ENCODE measurements at places on chromosomes 7 and 10.

DNA sequence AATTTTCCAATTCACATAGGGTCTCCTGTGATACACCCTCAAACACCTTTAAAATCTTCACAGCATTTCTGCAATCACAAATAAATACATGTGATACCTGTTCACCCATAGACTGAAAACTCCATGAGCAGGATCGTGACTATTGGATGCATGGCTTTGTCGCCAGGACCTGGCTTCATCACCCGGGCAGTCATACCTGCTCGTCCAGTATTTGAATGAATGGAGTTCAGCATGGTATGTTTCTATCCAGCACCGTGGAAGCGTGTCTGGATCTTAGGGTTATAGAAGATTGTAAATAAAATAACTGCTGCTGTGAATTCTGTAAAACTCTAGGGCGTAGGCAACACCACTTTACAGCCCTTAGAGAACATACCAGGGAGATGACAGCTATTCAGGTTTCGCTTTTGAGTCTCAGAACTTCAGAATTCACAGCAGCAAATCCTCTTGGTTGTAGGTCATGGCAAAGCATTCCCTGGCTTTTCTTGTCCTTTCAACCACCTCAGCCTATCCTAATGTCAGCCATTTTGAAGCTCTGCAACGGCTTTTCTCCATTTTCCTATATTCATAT, 47.4 kb upstream of the USP6NL start:
- DNase-seq, result no peak

- DNase-seq, result no peak
Observed at GRCh38 chr7:50138101-50138500, 45.1 kb upstream of the ZPBP start.

- DNase-seq, result no peak
Observed at GRCh38 chr7:69989551-69989950, 391.3 kb downstream of the AUTS2 start.

DNA sequence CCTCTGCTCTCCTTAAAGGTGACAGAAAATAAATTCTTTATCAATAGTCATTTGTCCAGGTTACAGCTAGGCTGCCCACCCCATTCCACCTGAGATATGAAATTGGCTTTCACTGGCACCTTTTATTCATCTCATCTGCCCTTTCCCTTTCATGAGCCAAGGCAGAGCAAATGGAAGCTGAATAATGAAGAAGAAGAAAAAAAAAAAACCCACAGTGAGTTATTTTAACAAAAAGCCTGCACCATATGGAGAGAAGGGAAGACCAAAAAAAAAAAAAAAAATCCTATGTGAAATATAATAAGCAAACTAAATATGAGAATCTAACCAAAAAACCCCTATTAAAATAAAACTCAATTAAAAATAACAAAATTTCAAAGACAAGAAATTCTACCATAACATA, 59.2 kb downstream of the CHCHD3 start:
- DNase-seq, result no peak

GRCh38 chr10:86972613-86973380, 4.5 kb downstream of the ADIRF start:
- no peak for DNase-seq

DNA sequence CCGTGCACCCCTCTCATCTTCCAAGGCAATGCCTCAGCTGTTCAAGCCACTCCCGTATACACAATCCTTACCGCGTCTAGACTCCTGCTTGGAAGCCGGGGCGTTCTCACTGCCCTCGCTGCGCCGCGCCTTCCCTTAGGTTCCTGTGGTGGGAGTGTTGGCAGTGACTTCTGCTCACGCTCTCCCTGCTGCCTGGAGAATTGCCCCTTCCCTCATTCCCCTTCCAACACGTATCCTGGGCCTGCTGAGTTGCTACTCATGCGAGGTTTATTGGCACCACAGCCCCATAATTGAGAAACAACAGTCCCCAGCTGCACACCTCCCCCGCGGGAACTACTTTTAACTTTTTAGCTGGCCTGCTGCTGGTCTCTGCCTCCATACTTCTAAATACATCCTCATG, 31.9 kb downstream of the RBM17 start:
- no peak for DNase-seq

DNA sequence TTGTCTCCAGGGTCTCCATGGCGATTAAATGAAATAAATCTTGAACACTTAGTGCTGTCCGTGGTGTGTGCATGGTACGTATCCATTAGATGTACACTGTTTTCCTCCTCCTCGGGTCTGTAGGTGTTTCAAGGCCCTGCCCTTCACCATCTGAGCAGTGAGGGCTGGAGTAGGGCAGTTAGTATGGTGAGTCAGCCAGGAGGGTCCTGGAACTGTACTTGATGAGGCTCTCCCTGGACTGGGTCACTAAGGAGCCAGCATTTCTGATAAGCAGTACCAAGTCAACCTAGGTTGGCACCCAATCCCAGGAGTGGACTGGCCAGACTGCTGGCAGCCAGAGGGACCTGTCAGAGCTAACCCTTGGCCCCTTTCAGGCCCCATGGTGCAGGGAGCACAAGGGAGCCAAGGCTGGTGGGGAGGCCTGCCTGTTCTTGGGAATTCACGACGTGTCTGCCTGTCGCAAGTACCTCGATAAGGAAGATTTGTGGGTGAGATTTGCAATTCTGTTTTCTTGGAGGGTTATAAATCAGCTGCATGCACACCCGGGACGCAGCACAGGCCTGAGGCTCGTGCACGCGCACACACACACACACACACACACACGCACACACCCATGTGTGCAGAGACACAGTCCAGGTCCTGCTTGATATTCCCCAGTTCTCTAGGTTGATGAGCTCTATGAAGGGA, 114.2 kb downstream of the ZMIZ1 start:
- DNase-seq, result no peak

- DNase-seq, result no peak
Observed at GRCh38 chr7:105003872-105004510, 10.0 kb upstream of the KMT2E start.

DNA sequence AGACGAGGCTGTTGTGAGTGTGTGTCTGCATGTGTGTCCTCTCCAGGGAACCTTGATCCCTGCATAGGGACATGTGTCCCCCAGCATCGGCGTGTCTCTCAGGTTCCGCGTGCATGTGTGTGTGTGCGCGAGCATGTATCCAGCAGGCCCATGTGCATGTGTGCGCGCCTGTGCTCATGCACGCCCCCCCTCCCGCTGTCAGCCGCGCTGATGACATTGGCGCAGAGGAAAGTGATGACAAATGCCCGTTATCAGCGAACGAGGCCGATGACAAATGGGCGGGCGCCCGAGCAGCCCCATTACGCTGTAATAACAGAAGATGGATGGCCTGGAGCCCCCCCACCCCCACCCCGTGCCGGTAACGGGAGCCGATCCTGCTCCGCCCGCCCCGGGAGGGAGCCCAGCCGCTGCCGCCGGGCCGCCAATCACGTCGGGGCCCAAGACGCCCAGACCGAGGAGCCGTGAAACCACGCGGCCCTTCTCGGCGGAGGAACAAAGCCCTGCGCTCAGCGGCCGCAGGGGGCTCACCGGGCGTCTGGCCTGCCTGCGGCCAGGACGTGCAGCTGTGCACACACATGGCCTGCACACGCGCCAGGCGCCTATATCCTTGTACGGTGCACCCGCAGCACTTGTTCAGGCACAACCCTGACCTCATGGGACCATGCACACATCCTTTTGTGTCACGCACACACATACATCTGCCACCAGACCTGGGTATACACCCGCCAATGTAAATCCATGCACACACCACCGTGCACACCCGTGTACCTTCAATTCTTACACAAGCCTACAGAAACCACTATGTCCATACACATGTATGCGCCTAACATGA, 21.5 kb downstream of the POLL start:
- DNase-seq, result no peak

- no peak for DNase-seq
Observed at GRCh38 chr10:67077376-67077775, 151.5 kb downstream of the LRRTM3 start.

GRCh38 chr7:123715799-123716198, 33.0 kb downstream of the WASL start:
- DNase-seq, result no peak

Data from stimulated activated CD4-positive, alpha-beta T cell treated with anti-CD3 and anti-CD28 coated beads, TNF-alpha, amount 100 ng/mL, for 48 hours (primary cell).